Type B pancreatic cell (in vitro differentiated cells): ENCODE measurements at places on chromosomes 3 and 15. TPM values are rescaled to one million over a fixed set of nuclear protein-coding genes. Genes with fewer than 3 reads are reported as not detected.

GRCh38 chr3:87436781-87437543 is 160.6 kb upstream of the POU1F1 start:
- no peaks in the 10 kb centered on the region for H3K4me1 ChIP-seq
- no peak overlapping the region for H3K27ac ChIP-seq
- H3K27me3 ChIP-seq = no peaks in the 10 kb centered on the region
- no peak overlapping the region for H3K4me3 ChIP-seq

DNA sequence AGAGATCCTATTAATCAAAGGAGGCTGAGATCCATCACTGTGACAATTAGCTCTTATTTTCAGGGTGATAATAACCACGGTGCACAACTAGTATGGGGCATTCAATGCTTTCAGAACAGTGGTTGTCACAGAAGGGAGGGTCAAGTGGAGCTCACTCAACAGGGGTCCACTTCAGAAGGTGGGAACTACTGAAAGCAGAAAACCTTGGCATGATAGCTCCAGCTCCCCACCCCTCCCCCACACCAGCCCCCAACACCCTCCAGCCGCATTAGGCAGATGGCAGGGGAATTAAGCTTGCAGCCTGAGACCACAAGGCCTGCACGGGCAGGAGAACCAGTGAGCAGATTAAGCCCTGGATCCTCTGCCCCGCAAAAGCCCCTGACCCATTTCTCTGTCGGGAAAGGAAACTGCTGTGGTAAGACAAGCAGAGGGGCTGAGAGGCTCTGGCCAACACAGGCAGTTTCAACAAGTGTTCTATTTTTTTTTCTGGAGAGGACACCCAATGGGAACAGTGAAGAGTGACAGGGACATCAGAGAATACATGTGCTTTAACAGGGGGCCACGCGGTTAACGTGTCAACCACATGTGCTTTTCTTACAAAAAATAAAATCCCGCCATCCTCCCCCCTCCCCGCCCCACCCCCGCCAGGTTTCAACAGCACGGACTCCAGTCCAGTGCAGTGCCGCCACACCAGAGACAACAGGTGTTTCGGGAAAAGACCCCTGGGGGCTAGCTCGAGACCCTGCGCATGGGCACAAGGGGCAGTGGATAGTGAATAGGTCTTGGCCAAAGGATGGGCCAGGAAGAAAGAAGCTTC is 997 bp downstream of the FYCO1 start:
- H3K27me3 ChIP-seq = peaks cover 12% of the 10 kb centered on the region
- H3K27ac ChIP-seq = peak overlapping the region; percentile 29
- peak overlapping the region; percentile 92 for H3K4me3 ChIP-seq
- H3K36me3 ChIP-seq = peaks cover 3% of the 10 kb centered on the region

- H3K27me3 ChIP-seq = no peaks in the 10 kb centered on the region
- DNase-seq = no peak
- H3K36me3 ChIP-seq = no peaks in the 10 kb centered on the region
- H3K4me3 ChIP-seq = no peak overlapping the region
- H3K27ac ChIP-seq = no peak overlapping the region
- no peaks in the 10 kb centered on the region for H3K4me1 ChIP-seq
Observed at GRCh38 chr15:84950570-84951111, 31.0 kb upstream of the PDE8A start.

DNA sequence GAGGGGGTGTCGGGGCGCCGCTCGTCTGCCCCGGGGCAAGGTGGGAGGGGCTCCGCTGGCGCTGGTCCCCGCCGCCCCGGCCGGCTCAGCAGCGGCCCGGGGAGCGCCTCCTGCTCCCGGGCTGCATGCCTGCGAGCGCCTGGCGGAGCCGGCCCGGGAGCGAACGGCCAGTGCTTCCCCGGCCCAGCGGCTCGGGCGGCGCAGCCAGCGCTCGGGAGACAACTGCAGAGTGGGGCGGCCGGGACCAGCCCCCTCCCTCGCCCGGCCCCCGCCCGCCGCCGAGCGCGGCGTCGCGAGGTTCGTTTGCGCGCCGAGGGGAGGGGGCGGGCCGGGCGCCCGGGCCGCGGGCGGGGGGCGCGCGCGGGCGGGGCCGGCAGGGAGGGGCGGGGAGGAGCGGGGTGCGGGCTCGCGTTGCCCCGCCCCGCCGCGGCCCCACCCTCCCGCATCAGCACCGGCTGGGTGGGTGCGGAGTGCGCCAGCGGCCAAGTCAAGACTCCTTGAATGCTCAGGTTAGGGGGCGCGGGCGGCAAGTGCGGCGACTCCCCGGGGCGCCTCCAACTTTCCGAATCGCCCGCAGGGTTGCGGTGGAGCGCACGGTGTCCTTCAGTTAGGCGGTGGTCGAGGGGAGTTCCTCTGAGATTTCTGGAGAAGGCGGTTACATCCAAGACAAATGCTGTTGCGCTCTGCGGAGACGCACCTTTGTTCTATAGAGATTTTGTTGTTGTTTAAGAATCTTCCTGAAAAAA is at the start of gene RGMA:
RGMA (minus strand) TSS at position 231 of the 746 bp plus-strand sequence. CDS start 279 bp downstream, outside the sequence.
- peaks cover 7% of the 10 kb centered on the region for H3K36me3 ChIP-seq
- DNase-seq = no peak
- H3K4me3 ChIP-seq = peak within 1 kb of the TSS; percentile 98
- H3K27me3 ChIP-seq = peaks cover 51% of the 10 kb centered on the region
- H3K27ac ChIP-seq = peak within 1 kb of the TSS; percentile 93

The RTP1 gene
- total RNA-seq = not detected in 2 replicates

The GPR149 gene
- total RNA-seq = 0.14 TPM in 1 of 2 replicates, not detected in the other

The C2CD4A gene
- total RNA-seq = 1.7 and 2.0 TPM in 2 replicates

DNA sequence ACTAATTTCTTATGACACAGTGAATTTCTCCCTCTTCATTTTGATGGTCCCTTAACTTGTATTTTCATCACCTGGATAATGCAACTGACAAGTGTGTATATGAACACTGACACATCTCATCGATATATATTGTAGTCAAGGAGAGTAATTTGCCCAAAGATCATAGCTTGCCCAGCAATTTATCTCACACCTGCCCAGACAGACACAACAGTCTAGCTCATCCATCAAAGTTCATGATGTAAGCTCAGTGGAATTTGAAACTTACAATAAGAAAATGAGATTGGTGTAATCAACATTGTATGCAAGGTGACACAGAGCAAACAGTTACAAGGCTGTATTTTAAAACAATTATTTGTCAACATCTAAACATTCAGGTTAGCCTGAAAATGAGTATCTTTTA is 805.8 kb downstream of the NAALADL2 start:
- no peaks in the 10 kb centered on the region for H3K36me3 ChIP-seq
- no peak for DNase-seq
- no peak overlapping the region for H3K27ac ChIP-seq
- peaks cover 2% of the 10 kb centered on the region for H3K27me3 ChIP-seq

GRCh38 chr15:43329217-43329959 is 985 bp downstream of the LCMT2 start:
- peaks cover 18% of the 10 kb centered on the region for H3K4me1 ChIP-seq
- H3K27me3 ChIP-seq = peaks cover 3% of the 10 kb centered on the region
- DNase-seq = no peak
- peak overlapping the region; percentile 98 for H3K27ac ChIP-seq
- peaks cover 12% of the 10 kb centered on the region for H3K36me3 ChIP-seq
- peak overlapping the region; percentile 97 for H3K4me3 ChIP-seq

The GATM gene
- 17.8 and 26.8 TPM in 2 replicates for total RNA-seq

DNA sequence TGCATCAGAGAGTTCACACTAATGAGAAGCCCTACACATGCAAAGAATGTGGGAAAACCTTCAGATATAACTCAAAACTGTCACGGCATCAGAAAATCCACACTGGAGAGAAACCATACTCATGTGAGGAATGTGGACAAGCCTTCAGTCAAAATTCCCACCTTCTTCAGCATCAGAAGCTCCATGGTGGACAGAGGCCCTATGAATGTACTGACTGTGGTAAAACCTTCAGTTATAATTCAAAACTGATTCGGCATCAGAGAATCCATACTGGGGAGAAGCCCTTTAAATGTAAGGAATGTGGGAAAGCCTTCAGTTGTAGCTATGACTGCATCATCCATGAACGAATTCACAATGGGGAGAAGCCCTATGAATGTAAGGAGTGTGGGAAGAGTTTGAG is 10.2 kb downstream of the ZNF619 start:
- H3K36me3 ChIP-seq = peaks cover 30% of the 10 kb centered on the region
- H3K4me1 ChIP-seq = no peaks in the 10 kb centered on the region
- no peak overlapping the region for H3K27ac ChIP-seq
- no peak overlapping the region for H3K4me3 ChIP-seq

DNA sequence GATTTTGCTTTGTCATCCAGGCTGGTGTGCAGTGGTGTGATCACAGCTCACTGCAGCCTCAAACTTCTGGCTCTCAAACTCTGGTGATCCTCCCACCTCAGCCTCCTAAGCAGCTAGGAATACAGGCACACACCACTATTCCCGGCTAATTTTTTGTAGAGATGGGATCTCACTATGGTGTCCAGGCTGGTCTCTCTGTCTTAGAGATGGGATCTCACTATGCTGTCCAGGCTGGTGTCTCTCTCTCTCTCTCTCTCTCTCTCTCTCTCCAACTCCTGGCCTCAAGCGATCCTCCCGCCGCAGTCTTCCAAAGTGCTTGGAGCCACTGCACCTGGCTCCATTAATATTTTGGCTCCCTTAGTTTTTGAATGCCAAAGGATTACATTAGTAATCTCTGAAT is 17.7 kb downstream of the USF3 start:
- H3K36me3 ChIP-seq = peaks cover 41% of the 10 kb centered on the region
- H3K4me1 ChIP-seq = peaks cover 9% of the 10 kb centered on the region
- no peaks in the 10 kb centered on the region for H3K27me3 ChIP-seq
- DNase-seq = peak; percentile 8
- H3K27ac ChIP-seq = no peak overlapping the region

- H3K27me3 ChIP-seq = no peaks in the 10 kb centered on the region
- H3K27ac ChIP-seq = no peak overlapping the region
Observed at GRCh38 chr3:37852771-37853170, 8.9 kb upstream of the CTDSPL start.

GRCh38 chr3:71693641-71694040 is 31.6 kb downstream of the EIF4E3 start:
- no peak for DNase-seq
- peaks cover 49% of the 10 kb centered on the region for H3K4me1 ChIP-seq
- peaks cover 12% of the 10 kb centered on the region for H3K36me3 ChIP-seq
- no peak overlapping the region for H3K4me3 ChIP-seq
- no peaks in the 10 kb centered on the region for H3K27me3 ChIP-seq

GRCh38 chr15:90029024-90029423 is 27.9 kb downstream of the ZNF710 start:
- H3K27me3 ChIP-seq = no peaks in the 10 kb centered on the region
- H3K4me3 ChIP-seq = no peak overlapping the region
- DNase-seq = no peak
- peaks cover 4% of the 10 kb centered on the region for H3K36me3 ChIP-seq

DNA sequence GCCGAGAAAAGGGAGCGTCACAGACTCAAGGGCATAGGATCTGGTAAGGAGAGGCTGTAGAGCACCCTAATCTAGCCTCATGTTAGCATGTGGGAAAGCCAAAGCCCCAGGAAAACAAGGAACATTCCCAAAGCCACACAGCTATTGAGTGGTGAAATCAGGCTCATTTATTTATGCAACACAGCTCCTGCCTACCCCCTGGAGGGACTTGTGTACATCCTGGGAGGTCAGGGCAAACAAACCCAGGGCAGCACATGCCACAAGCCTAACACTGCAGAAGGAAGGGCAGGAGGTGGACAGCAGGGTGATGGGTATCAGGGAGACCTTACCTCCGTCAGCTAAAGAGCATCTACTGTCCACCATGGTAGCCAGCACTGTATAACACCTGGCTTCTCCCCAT is 283.5 kb downstream of the RPLP1 start:
- no peak for DNase-seq
- peaks cover 20% of the 10 kb centered on the region for H3K27me3 ChIP-seq
- peaks cover 3% of the 10 kb centered on the region for H3K36me3 ChIP-seq
- peaks cover 33% of the 10 kb centered on the region for H3K4me1 ChIP-seq
- H3K4me3 ChIP-seq = no peak overlapping the region
- H3K27ac ChIP-seq = peak overlapping the region; percentile 96

GRCh38 chr3:95721938-95722337 is 1092.5 kb upstream of the EPHA6 start:
- no peaks in the 10 kb centered on the region for H3K27me3 ChIP-seq
- H3K4me1 ChIP-seq = no peaks in the 10 kb centered on the region
- peak overlapping the region; percentile 24 for H3K27ac ChIP-seq
- H3K36me3 ChIP-seq = no peaks in the 10 kb centered on the region
- DNase-seq = no peak

GRCh38 chr3:24493746-24494617 is 668 bp downstream of the THRB start:
- peak overlapping the region; percentile 94 for H3K4me3 ChIP-seq
- H3K27ac ChIP-seq = peak overlapping the region; percentile 92
- no peaks in the 10 kb centered on the region for H3K36me3 ChIP-seq
- peaks cover 54% of the 10 kb centered on the region for H3K27me3 ChIP-seq

The GOLGA8J gene
- not detected in 2 replicates for total RNA-seq

The ABHD10 gene
- total RNA-seq = 32.7 and 40.2 TPM in 2 replicates

The ABI3BP gene
- 5.0 and 7.3 TPM in 2 replicates for total RNA-seq

GRCh38 chr15:95604634-95605036 is 725.9 kb upstream of the NR2F2 start:
- no peak for DNase-seq
- no peak overlapping the region for H3K4me3 ChIP-seq
- no peaks in the 10 kb centered on the region for H3K27me3 ChIP-seq
- H3K27ac ChIP-seq = no peak overlapping the region
- H3K4me1 ChIP-seq = no peaks in the 10 kb centered on the region

The GABRR3 gene
- not detected in 2 replicates for total RNA-seq

GRCh38 chr15:64348455-64348854 is 7.5 kb downstream of the CSNK1G1 start:
- H3K4me3 ChIP-seq = no peak overlapping the region
- H3K27me3 ChIP-seq = no peaks in the 10 kb centered on the region
- H3K4me1 ChIP-seq = peaks cover 26% of the 10 kb centered on the region
- no peak overlapping the region for H3K27ac ChIP-seq
- H3K36me3 ChIP-seq = peaks cover 12% of the 10 kb centered on the region

DNA sequence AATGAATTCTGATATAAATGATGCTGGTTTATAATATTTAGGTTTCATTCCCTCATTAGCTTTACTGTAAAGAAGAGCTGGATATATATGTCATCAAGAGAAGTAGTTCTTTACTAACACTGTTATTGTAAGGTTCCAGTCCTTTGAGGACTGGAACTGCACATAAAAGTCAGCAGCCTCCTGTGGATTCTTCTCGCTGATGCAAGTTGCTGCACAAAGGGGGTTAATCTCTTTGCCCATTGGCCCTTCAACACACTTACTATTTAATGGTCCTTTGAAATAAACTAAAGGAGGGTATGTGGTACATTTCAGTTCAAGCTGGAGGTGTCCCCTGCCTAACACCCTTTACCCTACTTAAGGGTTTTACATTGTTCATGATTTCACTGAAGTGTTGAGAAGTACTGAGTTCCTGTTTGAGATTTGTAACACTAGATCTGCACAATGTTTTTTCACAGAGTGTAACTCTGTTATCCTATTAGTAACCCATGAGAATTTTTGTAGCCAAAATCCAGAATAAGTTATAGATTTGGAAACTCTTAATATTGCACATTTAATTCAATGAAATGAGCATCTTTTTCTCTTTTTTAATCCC is 43.9 kb downstream of the NR2C2 start:
- H3K36me3 ChIP-seq = peaks cover 4% of the 10 kb centered on the region
- peaks cover 39% of the 10 kb centered on the region for H3K4me1 ChIP-seq
- no peaks in the 10 kb centered on the region for H3K27me3 ChIP-seq
- DNase-seq = no peak
- H3K27ac ChIP-seq = no peak overlapping the region

- H3K27me3 ChIP-seq = no peaks in the 10 kb centered on the region
- H3K36me3 ChIP-seq = peaks cover 9% of the 10 kb centered on the region
- no peak overlapping the region for H3K27ac ChIP-seq
Observed at GRCh38 chr3:17166369-17166768, 281.6 kb downstream of the PLCL2 start.

The SYNPR gene
- total RNA-seq = 0.55 and 2.3 TPM in 2 replicates
